B cell (primary cell): ENCODE measurements at places on chromosomes 13 and 19. TPM values are rescaled to one million over a fixed set of nuclear protein-coding genes. Genes with fewer than 3 reads are reported as not detected.
A peak's percentile ranks its signal among the peaks of the same experiment; 100 is the strongest.

GRCh38 chr19:33301900-33302174 is 497 bp downstream of the CEBPA start:
- no peak for DNase-seq

GRCh38 chr13:28805193-28805819 is 14.8 kb upstream of the MTUS2 start:
- peak; percentile 6 for DNase-seq

DNA sequence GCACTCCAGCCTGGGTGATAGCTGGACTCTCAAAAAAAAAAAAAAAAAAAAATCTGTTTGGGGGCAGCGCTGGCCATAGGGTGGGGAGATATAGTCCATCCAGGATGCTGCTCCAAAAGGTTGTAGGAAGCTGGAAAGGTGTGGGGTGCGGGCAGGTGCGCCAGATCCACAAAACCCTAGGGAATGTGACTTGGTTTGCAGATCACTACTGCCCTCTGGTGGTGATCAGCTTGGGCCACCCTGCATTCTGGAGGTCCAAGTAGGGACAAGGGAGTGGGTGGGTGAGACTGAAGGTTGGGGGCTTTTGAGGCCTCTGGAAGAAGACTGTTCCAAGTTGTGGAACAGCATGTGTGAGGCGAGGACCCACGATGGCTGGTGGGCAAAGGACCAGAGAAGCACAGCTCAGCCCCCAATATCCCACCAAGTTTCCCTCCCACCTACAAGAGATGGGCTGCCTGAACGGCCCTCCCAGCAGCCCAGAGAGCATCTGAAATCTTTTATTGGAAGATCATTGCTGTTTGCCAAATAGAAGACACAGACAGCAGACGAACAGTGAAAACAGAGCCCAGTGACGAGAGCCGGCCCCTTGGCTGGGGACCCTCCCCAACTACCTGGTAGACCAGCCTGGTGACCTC is 10.4 kb upstream of the TYK2 start:
- DNase-seq: peak; percentile 82

Gene CD209
- total RNA-seq: not detected in 2 replicates

DNA sequence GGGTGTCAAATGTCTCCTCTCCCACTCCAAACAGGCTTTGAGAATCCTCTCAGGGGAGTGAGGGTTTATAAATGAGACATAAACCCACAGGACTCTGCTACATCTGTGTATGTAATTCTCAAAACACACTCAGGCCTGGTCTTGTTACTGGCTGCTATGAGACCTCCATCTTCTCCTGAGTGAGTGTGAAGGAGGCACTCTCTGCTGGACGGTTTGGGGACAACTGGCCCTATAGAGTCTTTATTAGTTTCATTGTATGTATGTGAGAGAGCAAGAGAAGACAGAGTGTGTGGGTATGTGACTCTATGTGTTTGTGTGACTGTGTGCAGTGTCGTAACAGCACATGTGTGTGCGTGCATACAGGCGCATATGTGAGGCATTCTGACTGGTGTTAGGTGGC is 9.6 kb upstream of the CYP4F12 start:
- no peak for DNase-seq

DNA sequence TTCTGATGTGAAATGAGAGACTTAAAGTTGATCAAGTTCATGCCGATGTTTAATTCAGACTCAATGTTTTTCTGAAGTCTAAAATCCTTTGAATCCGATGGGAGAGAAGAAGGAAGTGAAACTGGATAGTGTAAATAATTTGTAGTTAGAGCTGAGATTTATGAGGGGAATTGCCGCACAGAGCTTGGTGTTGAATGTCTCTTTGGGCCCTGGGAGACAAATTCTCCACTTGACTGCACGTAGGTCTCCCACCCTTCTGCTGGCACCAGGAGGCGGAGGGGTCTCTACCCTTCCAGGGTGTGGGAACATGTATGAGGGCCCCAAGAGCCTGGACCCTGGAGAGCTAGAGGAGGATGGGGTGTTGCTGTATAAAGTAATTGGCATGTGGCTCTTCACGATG is 140.8 kb upstream of the SERP2 start:
- no peak for DNase-seq

- DNase-seq: no peak
Observed at GRCh38 chr13:48431431-48431830, 18.5 kb upstream of the LPAR6 start.

Gene SRRM5
- total RNA-seq: 0.63 and 0.64 TPM in 2 replicates

GRCh38 chr13:46345398-46345797 is 41.7 kb downstream of the RUBCNL start:
- no peak for DNase-seq

- no peak for DNase-seq
Observed at GRCh38 chr19:14142262-14143190, 6.1 kb upstream of the ASF1B start.

- DNase-seq: no peak
Observed at GRCh38 chr13:111323549-111323948, 3.1 kb downstream of the TEX29 start.

DNA sequence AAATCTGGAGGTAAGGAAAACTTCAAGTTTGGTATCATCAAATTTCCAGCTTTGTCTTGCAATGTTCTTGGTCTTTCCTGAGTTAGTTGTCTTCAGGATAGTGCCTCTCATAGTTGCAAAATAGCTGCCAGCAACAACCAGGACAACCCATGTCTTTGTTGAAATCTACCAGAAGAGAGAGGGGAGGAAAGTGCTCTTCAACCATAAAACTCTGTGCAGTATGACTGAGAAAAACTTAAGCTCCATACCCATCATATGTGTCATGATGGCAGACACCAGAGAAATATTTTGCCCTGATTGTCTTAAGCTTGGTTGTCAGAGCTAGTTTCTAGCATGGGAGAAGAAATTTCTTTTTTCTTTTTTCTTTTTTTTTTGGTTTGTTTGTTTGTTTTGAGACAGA is 103.3 kb downstream of the SPRY2 start:
- DNase-seq: no peak

Gene CGB7
- not detected in 2 replicates for total RNA-seq

- peak; percentile 95 for DNase-seq
Observed at GRCh38 chr19:53467485-53468262, at the start of gene ZNF813. Gene ZNF813, plus strand, starts transcription at chr19:53467733. Its CDS starts 16,090 bp downstream, at chr19:53483823.

GRCh38 chr19:3464587-3465235 is 15.6 kb downstream of the SMIM24 start:
- no peak for DNase-seq

Gene PPFIA3
- total RNA-seq: 0.80 and 3.4 TPM in 2 replicates

DNA sequence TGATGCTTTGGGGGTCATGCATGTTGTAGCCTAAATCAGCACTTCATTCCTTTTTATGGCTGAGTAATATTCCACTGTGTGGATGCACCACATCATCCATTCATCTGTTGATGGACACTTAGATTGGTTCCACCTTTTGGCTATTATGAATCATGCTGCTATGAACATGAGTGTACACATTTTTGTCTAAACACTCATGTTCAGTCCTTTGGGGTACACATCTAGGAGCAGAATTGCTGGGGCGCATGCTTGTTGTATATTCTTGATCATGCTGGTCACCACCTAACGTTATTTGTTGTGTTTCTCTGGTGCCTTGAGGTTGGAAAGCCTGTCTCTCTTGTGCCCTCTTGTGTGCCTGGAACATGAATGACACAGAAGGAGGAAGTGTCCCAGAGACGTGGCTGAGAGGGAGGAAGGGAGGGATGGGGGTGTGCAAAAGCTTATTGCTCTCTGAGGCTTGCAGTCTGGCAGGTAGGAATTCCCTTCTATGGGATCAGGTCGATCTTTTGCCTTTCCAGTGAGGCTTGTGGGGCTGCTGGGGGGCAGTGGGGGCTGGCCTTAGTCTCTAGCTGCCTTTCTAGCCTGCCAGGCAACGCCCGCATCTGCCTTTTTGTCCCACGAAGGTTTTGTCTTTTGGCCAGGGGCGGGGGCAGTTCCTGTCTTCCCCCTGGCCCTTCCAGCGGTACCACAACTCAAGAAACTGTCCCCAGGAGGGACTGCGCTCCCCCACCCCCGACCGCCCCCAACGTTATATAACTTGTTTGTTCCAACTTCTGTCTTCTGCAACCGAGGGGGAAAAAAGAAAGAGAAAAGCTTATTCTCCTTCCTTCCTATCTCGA is 7.6 kb downstream of the KLHL26 start:
- peak; percentile 59 for DNase-seq

DNA sequence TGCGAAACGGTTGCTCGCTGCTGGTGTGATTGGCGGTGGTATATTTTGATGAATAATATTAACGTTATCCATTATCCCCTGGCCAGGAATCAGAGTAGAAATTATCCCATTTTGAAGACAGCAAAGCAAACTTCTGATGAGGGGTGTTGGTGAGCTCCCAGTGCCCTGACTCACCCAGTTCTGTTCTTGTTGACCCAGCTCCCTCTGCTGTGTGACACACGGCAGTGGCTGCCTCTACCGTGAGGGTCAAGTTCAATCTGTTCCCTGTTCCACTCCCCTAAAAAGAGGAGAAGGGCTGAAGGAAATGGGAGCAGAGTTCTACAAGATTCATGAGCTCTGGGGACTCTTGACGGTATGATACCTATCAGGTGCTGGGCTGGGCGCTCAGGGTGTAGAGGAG is 2.0 kb downstream of the CAMSAP3 start:
- DNase-seq: no peak

Gene RAB3A
- 9.6 and 10.4 TPM in 2 replicates for total RNA-seq

Gene CLIP3
- total RNA-seq: 1.3 and 1.8 TPM in 2 replicates
